ENCODE measurements at places on chromosomes 11 and 22.

DNA sequence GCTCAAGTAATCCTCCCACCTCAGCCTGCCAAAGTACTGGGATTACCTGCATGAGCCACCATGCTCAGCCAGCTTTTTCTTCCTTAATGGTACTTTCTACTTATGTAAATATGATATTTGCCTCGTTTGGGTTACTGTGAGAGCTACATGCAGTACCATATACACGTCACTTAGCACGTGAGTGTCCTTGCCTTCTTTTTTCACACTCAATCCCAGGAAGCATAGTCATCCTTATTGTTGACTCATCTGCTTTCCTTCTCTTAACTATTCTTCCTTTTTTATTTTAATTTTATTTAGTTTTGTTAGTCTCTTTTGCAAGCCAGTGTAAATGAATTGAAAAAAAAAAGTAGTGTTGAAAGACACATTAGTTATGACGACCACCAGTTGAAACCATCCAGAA is 205.9 kb downstream of the HIPK3 start:
- DNase-seq, result no peak

DNA sequence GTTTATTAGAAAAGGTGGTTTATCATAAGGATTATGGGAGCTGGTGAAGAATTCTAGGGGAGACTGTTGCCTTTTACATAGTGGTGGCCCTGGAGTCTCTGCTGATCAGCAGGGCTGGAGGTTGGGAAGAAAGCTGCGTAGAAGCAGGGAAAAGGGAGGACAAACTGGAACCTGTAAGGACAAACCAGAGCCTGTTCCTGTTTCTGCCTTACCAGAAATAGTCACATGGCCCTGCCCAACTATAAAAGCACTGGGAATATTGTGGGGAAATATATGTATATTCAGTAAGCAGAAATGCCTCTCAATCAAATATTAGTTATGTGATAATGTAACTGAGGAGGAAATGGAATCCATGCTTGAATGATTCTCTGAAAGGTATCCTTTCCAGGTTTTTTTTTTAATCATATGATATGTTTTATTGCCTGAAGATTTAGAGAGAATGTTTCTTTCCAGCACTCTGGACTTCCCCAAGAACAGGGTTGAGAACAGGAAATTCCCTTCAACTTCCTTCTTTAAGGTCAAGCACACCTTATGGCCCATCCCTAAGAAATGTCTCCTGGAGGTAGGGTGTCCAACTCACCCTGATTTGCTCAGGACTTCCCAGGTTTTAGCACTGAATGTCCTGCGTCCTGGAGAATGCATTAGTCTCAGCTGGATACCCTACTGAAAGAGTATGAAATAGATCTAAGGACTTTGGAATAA is 33.9 kb upstream of the SCUBE2 start:
- DNase-seq, result no peak

DNA sequence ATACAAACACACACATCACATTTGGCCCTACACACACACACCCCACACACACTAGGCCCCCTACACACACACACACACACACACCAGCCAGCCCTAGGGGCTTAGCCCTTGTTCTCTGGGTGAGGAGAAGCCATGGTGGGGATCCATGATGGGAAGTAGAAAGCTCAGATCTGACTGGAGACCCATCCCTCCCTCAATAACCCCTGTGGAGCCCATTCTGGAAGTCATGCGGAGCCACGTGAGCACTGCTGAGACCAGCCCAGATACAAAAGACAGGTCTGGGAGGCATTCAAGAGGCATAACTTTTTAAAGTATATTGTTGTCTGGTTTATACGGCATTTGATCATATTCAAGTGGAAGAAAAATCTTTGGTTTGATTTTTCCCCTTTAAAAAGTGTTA is 448.5 kb downstream of the SOX6 start:
- DNase-seq, result no peak

- no peak for DNase-seq
These were observed 7.0 kb downstream of the MLC1 start for GRCh38 chr22:50078246-50078645.

- no peak for DNase-seq
These were observed 41.2 kb downstream of the SYTL2 start for GRCh38 chr11:85769771-85770170.

DNA sequence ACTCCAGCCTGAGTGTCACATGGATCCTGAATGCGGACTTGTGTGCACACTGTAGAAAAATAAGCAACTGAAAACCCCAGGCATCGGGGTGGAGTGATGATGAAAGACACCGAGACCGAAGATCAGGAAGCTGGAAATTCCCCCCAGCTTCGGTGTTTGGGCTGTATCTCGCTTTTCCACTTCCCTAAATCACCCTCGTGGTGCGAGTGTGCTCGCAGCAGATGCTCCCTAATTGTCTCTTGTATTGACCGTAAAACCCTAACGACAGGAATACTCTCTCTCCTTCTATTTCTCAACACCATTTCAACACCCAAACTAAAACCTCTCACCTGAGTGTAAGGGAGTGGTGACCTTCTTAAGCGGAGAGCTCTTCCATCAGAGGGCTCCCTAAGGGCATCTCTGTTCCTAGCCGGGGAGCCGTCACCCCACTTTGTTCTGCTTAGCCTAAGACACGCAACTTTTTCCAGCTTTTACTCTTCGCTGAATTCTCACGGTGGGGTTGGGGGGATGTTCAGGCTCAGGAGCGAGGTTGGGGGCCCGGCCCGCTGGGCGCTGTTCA is 635 bp upstream of the GRK3 start:
- no peak for DNase-seq

- DNase-seq, result no peak
These were observed 6.6 kb upstream of the FUT4 start for GRCh38 chr11:94537031-94537600.

DNA sequence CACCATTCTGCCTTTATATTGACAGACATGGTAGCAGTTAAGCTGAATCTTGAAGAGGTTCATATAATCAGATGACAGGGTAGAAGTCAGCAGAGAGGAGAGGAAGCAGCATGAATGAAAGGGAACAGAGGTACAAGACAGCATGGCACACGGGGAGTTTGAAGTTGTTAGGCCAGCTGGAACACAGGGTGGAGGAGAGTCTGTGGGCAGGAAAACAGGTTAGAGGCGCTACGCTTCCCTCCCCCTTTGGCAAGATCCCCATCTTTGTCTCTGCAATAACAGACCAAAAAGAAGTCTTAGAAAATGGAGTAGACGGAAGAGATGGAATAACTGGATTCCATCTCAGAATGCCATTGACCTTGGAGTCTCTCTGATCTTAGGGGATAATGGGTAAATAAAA is 20.0 kb upstream of the NDUFC2 start:
- no peak for DNase-seq

- no peak for DNase-seq
These were observed at the start of gene SCGB2A2 for GRCh38 chr11:62269654-62270278. SCGB2A2 (plus strand) TSS chr11:62270158; CDS start chr11:62270217, 59 bp downstream.

- no peak for DNase-seq
These were observed 706.0 kb downstream of the KCNA4 start for GRCh38 chr11:29310725-29311342.

DNA sequence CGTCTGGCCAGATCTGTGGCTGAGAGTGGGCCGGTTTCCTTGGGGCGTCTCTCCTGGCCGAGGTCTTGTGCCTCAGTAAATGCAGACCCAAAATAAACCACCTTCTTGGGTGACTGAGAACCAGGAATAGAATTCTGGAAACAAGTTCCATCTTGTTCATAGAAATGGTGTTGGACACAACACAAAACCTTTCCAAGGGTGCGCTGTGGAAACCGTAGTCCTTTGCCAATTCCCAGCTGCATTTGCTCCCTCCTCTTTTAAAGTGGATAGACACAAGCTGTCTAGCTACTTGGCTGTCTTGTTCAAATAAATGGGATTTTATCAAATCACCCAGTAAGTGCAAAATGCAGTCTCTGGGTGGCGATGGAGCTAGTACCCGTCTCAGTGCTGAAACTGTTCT is 300.2 kb downstream of the SHANK2 start:
- DNase-seq, result no peak

- DNase-seq, result no peak
These were observed 99.5 kb downstream of the SPATA19 start for GRCh38 chr11:133745791-133746190.

GRCh38 chr22:27207907-27208306 is 550.5 kb downstream of the MIAT start:
- no peak for DNase-seq

- no peak for DNase-seq
These were observed 80.8 kb downstream of the SGSM3 start for GRCh38 chr22:40451210-40451609.

- DNase-seq, result no peak
These were observed 3.4 kb upstream of the TMEM184B start for GRCh38 chr22:38276166-38276565.

GRCh38 chr11:22730319-22730718 is 63.9 kb downstream of the GAS2 start:
- no peak for DNase-seq

DNA sequence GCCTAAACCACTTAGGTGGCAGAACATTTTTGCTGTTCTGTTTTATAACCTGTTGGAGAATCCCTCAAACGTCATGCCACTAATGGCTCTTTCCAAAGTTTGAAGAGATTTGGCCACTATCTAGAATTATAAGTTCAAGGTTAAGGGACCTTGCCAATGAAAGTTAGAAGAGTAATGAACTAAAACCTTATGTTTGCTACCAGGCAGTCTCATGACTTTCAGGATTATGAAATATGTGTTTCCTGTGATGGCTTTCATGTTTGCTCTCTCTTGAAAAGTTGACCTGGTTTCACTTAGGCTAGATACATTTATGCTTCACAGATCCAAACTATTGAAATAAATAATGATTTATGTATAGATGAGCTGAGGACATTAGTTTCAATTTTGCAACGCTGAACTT is 340.0 kb downstream of the LRRC4C start:
- DNase-seq, result no peak

DNA sequence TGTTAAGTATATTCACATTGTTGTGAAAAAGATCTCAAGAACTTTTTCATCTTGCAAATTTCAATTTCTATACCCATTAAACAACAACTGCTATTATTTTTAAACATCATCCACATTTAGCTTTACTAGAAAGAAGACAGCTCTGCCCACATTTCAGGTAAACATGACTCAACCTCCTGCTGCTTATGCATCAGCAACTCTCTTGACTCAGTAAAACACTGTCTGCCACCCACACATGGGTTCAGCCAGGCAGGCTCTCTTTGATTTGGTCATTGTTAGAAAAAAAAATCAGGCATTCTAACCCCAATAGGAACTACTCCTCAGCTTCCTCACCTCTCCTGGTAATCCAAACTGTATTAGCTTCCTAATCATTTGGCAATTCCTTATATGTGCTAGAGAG is 5.1 kb upstream of the ENDOD1 start:
- DNase-seq, result no peak

- no peak for DNase-seq
These were observed 3.1 kb downstream of the HYLS1 start for GRCh38 chr11:125890447-125891100.

DNA sequence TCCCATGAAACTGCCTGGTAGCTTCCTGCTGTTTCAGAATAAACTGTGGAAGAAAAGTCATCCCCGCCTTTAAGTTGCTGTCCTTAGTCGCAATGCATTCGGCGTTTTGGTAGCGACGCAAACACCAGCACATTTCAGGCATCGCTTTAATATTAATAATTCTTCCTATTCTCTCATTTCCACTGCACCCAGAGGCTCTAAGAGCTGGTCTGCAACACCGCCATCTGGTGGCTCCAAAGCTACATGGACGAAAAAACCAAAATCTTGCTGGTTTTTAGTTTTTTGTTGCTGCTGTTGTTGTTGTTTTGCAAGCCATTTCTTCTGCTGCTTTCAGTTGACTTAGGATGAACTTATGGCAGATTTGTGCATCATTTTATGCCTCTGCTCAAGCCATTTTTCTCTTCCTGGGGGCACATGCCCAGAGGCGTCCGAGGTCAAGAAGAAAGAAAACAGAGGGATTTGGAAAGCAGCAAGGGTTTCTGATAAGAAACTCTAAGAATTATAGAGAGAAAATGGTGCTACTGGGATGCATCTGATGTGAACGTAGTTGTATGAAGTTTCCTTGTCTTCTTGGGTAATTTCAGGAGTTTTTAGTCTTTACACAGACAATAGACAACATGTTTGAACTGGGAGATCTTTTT is 345.4 kb upstream of the KIRREL3 start:
- DNase-seq, result no peak

DNA sequence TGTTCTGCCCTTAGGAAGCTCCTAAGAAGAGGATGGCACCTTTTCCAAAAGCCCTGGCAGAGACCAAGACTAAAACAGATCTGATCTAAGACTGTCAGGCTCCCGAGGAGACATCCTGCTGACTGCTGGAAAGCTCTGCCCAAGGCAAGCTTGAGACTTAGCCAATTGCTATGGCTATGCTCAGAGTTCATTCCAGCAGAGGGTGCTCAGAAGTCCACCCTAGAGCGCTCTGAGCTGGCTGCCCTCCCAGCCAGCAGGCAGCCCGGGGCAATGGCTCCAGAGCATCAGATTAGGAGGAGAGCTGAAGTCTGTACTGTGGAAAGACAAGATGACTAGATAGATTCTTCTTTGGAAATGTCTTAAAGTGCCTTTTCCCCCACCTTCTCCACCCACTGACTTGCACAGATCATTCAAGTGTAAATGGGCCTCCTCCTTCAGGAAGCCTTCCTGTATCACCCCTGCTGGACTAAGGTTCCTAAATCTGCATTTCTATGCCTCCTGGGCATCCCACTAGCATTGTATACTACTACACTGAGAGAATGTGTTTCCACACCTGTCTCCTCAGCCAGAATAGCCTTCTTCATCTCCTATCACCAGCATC is 23.4 kb downstream of the LRRC55 start:
- DNase-seq, result no peak

DNA sequence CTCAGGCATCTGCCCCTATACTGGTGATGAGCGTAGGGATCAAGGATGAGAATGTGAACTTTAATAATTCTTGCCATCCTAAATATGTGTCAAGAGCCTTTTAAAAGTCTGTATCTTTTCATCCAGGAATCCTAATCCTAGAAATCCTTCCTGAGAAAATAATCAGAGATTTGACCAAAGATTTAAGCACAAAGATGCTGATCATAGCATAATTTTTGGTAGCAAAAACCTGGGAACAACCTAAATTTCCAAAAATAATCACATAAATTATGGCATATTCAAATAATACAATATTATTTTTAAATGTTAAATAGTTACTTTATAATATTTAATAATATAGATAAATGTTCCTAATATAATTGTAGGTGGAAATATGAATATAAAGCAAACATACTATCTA is 76.1 kb downstream of the SERGEF start:
- DNase-seq, result no peak

Data from left lobe of liver (tissue), 2 donors.